ENCODE measurements at places on chromosomes 5 and 9. TPM values are rescaled to one million over a fixed set of nuclear protein-coding genes. Genes with fewer than 3 reads are reported as not detected.

DNA sequence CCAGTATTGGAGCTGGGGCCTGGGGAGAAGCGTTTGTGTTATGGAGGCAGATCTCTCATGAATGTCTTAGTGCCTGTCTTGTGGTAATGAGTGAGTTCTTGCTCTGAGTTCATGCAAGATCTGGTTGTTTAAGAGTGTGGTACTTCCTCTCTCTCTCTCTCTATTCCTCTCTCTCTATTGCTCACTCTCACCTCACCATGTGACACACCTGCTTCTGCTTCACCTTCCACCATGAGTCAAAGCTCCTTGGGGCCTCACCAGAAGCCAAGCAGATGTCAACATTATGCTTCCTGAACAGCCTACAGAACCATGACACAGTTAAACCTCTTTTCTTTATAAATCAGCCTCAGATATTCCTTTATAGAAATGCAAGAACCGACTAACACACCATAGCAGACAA lies 242.7 kb upstream of the ADRA1B start:
- DNase-seq: no peak

DNA sequence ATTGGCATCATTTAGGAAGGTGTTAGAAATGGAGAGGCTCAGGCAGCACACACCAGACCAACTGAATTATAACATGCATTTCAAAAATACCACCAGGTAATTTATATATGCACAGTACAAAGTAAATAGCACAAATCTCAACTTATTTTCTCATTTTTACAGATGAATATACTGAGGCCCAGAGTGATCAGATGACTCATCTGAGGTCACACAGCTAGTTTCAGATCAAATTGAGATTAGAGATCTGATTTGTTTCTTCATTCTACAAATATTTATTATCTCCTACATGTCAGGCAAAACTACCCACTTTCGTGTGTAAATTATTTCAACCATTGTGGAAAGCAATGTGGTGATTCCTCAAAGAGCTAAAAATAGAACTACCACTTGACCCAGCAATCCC lies 507.1 kb downstream of the TLE4 start:
- DNase-seq: no peak

- DNase-seq: no peak
These were observed 3.2 kb upstream of the HMGCS1 start for GRCh38 chr5:43316421-43316820.

DNA sequence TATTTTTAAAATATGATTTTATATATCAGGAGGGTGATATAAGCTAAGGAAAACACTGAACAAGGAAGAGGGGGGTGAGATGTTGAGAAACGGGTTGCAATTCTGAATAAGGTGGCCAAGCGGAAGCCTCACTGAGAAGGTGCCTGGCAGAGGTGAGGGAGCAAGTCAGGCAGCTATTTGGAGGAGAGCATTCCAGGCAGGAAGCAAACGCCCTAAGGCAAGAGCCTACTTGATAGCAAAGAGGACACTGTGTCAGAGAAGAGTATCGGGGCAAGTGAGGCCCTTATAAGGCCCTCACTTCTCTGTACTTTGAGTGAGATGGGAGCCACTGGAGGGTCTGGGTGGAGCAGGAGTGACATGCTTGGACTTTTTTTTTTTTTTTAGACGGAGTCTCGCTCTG lies 8.0 kb upstream of the CTNNA1 start:
- DNase-seq: no peak

DNA sequence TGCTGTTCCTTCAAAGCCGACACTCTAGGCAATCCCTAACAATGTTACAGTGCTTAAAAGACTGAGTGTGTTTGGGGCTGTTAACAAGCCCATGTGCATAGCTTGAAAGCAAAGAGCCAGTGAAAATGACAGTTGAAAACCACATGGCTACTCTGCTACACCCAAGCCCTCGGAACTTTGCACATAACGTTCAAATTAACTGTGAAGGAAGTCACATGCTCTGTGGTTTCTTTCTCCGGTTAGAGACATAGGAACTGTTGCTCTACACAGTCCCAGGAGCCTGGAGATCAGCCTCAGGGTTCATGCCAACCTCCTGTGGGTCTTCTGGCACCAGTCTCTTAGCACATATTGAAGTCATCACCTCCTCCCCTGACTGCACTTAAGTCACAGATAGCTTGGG lies 51.1 kb downstream of the C9orf152 start:
- DNase-seq: no peak

Gene CCDC192
- total RNA-seq: not detected

Gene GABRA1
- total RNA-seq: not detected

GRCh38 chr5:15516486-15516885 lies 16.5 kb downstream of the FBXL7 start:
- DNase-seq: no peak
